Stimulated activated naive CD8-positive, alpha-beta T cell treated with anti-CD3 and anti-CD28 coated beads, Interleukin-15, Interleukin-2, amounts not matched to agents 100 U/mL and 50 U/mL, for 24 hours (primary cell): ENCODE measurements at places on chromosomes 3 and 15.
A peak's percentile ranks its signal among the peaks of the same experiment; 100 is the strongest.

- DNase-seq = no peak
Measured at GRCh38 chr3:4589475-4590097, 96.4 kb downstream of the ITPR1 start.

GRCh38 chr3:130835483-130835882 is 58.4 kb upstream of the ATP2C1 start:
- DNase-seq = no peak

DNA sequence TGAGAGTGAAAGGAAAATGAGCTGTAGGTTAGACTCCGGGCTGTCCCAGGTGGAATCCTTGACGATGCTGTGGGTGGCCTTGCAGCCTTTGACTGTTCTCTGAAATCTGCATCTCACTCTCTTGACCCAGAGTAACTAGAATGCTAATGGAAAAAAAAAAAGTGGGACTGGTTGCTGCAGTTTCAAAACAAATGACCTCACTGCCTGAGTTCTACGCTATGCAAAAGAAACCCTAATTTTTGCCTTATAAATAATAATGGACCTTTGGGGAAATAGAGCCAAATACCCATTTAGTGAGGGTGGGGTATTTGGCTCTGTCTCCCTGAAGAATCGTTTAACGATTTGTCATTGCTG is 309.7 kb upstream of the C2CD4B start:
- DNase-seq = no peak

- no peak for DNase-seq
Measured at GRCh38 chr15:34581043-34581365, 2.4 kb downstream of the GOLGA8B start.

- DNase-seq = no peak
Measured at GRCh38 chr3:43022121-43022520, 43.0 kb downstream of the GASK1A start.

DNA sequence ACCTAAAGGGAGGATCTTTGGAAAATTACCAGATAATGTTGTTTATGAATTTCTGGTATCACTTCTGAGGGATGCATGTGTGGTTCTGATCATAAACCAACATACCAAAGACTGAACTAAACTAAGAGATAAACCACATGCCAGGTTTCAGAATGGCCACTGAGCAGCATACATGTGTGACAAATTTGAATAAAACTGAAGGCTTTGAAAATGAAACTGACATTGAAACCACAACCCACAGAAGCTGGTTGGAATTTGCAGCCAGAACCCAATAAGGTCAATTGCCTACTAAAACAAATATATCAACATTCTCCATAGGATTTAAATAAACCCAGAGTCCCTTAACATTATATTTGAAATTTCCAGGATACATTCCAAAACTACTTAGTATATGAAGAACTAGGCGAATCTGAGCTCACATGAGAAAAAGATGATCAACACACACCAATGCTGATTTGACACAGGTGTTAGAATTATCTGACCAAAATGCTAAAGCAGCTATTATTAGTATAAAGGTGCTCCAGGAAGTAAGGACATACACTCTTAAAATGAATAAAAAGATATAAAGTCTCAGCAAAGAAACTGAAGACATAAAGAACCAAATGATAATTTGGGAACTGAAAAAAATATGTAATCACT is 125.0 kb downstream of the ZNF280D start:
- DNase-seq = no peak

DNA sequence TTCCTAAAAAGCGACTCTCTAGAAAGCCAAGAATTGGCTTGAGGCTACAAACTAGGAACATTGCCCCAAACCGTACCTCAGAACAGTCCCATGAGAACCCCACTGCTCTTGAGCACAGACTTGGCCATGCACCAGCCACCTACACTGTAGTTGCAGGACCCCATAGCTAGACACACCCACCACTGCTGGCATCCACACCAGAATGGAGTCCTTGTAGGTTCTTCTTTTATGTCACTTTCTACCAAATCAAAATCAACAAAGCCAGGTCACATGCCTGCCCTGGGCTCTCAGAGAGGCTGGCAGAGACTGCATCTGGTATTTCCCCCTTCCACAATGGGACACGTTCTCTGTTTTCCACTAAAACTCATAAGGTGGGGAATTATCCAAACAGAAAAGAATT is 290.5 kb downstream of the SHOX2 start:
- no peak for DNase-seq

DNA sequence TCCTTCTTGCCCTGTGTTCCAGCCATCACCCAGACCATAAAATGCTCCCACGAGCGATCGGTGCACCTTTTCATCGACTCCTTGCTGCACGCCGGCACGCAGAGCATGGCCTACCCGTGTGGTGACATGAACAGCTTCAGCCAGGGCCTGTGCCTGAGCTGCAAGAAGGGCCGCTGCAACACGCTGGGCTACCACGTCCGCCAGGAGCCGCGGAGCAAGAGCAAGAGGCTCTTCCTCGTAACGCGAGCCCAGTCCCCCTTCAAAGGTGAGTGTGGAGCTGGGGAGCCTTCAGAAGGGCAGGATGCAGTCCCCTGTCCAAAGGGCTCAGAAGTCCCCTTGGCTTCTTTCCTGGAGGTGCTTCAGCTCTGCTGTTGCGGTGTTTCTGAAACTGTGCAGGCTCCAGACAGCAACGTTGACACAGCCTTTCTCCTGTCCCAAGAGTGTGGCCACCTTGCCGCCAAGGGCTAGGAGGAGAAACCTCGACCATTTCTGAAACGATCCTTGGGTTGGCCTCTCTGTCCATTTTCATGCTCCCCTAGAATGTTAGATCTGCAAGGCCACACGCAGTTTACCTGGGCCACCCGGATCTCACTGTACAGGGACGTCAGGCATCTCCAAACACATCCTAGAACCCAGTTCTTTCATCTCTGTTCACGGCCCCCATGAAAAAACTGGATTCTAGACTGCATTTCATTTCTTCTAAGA is 116.7 kb downstream of the LIPC start:
- DNase-seq = no peak

GRCh38 chr3:134372396-134373270 is 1.6 kb downstream of the AMOTL2 start:
- no peak for DNase-seq

GRCh38 chr15:98649472-98650416 is 1.4 kb downstream of the IGF1R start:
- DNase-seq = peak; percentile 63

DNA sequence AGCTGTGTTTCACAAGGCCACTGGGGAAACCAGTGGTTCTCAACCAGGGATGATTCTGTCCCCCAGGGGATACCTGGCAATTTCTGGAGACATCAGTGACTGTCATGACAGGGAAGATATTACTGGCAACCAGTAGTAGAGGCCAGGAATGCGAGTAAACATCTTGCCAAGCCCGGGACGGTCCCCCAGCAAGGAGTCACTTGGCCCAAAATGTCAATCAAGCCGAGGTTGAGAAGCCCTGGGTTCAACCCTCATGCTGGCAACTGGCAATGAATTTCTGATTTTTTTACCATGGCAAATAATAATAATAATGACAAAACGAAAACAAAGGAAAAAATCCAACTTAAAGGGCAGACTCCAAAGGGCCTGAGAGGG is 65.5 kb upstream of the RPL32 start:
- DNase-seq = no peak

DNA sequence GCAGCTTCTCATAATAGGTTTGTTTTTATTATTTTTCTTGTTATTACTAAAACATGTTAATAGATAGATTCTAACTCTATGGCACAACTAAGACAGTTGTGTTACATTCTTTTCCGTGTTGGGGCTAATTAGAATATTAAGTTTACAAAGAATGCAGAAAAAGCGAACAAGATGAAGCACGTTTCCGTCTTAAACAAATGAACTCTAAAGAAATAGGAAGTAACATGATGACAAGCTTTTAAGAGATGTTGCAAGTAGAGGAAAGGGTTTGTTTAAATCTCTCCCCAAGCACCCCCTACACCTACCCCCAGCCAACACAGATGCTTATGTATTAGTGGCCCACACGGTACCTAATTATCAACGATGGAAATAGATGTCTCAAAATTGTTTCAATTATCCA is 207.1 kb downstream of the TP63 start:
- no peak for DNase-seq

DNA sequence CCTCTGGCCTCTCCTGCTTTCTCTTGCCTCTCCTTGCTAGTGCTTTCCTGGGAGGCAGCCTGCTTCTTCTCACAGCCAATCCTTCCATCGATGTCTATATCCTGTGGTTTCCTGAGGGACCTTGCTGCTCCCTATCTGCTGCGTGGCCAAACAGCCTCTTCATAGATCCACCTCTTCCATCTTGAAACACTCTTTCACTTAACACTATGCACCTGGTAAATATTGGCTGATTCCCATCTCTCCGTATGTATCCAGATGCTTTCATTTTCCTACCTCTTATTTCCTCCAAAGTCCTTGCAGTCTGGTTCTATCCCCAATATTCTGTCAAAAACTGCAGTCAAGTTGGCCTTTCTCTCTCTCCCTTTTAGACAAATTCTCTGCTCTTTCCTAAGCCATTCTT is 205.2 kb upstream of the CFAP20DC start:
- no peak for DNase-seq

DNA sequence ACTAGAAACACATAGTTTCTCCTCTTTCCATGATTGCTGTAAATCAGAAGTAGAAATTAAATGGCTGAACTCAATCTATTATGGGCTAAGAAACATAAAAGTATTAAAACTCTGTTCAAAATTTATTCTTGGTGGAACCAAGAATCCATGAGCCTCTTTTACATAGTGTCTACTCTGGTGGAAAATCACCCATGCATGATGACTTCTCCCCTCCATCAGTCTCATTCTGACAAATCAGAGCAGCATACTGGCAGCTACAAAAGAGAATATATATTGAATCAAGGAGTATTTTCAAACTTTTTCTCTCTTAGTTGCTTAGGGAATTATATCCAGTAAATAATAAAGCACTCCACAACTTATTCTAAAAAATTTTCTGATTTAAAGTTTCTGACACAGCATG is 536.9 kb upstream of the CCDC54 start:
- no peak for DNase-seq

- DNase-seq = peak; percentile 73
Measured at GRCh38 chr3:125437631-125438435, 62.7 kb upstream of the ZNF148 start.

GRCh38 chr15:90599116-90599515 is 69.4 kb downstream of the CRTC3 start:
- DNase-seq = no peak

GRCh38 chr3:154464440-154465190 is 34.6 kb upstream of the GPR149 start:
- no peak for DNase-seq

DNA sequence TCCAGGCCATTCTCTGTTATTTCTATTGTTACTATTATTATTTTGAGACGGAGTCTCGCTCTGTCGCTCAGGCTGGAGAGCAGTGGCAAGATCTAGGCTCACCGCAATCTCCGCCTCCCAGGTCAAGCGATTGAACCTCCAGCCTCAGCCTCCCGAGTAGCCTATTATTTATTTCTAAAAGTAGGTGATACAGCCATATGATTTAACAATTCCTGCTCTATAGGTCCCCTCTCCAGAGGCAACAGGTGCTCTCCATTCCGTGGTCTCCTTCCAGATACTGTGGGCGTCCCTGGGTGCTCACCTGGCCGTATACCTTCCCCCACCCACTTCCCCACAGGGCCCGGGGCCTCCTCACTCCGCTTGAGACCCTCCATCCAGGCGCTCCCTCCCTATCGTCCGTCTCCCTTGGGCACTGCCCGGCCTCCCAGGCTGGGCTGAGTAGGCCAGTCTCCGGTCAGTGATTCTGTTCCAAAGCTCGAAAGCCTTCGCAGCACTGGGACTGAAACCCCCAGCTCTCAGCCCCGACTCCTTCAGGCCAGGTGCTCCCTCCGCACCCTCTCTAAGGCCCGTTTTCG is 708 bp upstream of the PTPN23 start:
- no peak for DNase-seq

GRCh38 chr15:92893200-92893599 is 6.9 kb upstream of the CHD2 start:
- no peak for DNase-seq

DNA sequence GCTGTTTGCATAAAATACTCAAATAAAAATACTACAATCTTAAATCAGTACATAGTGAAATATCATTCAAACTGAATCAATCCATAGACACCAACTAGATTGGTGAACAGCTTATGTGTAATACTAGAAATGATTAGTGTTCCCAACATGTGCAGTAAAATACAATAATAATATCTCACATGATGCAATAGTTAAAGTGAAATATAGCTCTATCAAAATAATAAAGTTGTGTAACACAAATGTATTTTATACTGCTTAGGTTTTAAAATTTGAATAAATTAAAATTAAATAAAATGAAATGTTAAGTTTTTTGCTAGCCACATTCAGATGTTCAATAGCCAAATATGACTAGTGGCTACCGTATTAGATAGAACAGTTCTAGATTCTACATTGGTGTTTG is 714.1 kb downstream of the ZNF385D start:
- no peak for DNase-seq

GRCh38 chr15:66131200-66131599 is 122.3 kb downstream of the MEGF11 start:
- no peak for DNase-seq

DNA sequence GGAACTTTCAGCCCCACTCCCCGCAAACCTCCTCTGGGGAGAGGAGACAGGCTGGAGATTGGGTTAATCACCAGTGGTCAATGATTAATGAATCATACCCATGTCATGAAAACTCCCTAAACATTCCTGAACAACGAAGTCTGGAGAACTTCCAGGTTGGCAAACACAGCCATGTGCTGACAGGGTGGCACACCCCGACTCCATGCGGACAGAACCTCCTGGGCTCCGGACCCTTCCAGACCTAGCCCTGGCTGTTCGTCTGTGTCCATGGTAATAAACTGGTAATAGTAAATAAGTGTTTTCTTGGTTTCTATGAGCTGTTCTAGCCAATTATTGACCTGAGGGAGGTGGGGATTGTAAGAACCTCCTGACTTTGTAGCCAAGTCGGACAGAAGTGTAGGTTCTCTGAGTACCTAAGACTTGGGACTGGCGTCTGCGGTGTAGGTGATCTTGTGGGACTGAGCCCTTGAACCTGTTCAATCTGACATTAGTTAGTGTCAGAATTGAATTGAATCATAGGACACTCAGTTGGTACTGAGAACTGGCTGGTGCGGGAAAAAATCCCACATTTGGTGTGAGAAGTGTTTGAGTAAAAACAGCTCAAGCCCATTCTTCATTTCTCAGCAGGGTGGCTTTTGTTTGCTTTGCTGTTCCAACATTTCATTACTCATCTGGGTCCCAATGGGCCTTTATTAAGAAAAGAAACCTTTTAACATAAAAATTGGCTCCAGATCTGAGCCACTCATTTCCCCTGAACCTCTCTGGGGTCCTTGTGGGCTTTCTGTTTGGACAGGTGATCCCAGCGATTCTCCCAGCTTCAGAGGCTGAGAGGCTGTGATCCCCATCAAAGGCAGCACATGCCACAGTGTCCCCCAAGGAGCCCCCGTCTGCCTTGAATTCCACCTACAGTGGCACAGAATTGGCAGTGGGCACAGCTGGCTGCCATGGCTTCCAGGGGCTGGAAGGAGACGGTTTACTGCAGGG is 151.0 kb downstream of the TJP1 start:
- no peak for DNase-seq

DNA sequence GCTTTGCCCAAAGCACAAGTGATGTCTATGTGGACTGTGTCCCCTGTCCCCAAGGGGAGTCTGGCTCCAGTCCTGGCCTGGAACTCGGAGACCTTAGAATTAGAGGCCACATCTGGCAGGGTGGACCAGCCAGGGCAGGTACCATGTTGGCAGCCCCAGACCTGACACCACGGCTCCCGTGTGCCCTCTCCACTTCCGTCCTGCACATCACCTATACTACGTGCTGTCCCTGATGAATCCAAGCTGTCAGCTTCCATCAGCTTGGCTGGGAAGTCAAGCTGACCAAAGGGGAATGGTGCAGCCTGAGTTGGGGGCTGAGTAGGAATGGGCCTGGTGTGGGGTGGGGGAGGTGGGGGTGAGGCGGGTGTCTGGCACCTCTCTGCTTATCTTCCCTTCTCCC is 15.3 kb downstream of the C15orf39 start:
- no peak for DNase-seq

GRCh38 chr3:3675801-3676200 is 123.4 kb upstream of the LRRN1 start:
- DNase-seq = no peak
